ENCODE measurements at places on chromosomes 4 and X. TPM values are rescaled to one million over a fixed set of nuclear protein-coding genes. Genes with fewer than 3 reads are reported as not detected.

The SUPT20HL2 gene
- total RNA-seq, result not detected

The BEND2 gene
- total RNA-seq, result not detected

The FAT4 gene
- 6.2 TPM for total RNA-seq

The ANOS1 gene
- 4.5 TPM for total RNA-seq

The PLAC1 gene
- not detected for total RNA-seq

The SCRG1 gene
- total RNA-seq, result 0.08 TPM

The TBX22 gene
- not detected for total RNA-seq

The APEX2 gene
- total RNA-seq, result 7.0 TPM

DNA sequence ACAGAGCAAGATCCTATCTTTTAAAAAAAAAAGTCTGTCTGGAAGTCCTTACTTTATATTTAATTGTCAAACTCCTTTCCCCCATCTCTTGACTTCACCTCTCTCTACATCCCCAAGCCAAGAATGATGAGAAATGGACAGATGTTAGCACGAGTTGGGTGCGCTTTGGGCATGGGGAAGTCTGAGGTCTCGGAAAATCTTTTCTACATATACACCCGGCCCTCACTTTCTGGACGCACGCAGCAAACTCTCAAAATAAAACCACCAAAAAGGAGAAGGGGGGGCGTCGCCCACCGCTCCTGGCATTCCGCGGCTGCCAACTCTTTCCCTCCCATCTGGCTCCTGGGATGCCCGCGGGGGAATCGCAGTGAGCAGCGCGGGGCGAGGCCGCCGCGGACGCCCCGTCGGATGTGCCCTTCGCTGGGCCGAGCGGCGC, 756 bp downstream of the IGFBP7 start:
- no peak for DNase-seq

- no peak for DNase-seq
Observed at GRCh38 chr4:105933083-105933482, 37.8 kb downstream of the NPNT start.

DNA sequence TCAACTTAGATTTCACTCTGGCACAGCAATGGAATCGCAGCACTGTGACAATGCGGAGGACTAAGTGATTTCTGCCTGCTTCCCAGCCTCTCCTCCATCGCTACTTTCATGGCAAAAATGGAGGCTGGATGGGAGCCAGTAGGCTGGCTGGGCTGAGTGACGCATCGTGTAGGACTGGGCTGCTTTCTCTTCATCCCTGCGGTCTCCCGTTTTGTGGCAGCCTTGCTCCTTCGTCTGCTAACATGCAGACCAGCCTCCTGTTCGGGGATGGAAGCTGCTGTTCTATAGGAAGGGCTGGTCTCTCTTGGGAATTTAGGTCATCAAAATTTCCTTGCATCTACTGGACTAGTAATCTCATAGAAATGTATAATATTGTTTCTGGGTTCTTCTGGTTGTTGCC, 15.8 kb upstream of the RGS12 start:
- DNase-seq, result peak; percentile 29

GRCh38 chr4:69322055-69322454, 41.8 kb downstream of the UGT2B28 start:
- no peak for DNase-seq

- no peak for DNase-seq
Observed at GRCh38 chr4:73308286-73308685, 49.7 kb upstream of the ANKRD17 start.

DNA sequence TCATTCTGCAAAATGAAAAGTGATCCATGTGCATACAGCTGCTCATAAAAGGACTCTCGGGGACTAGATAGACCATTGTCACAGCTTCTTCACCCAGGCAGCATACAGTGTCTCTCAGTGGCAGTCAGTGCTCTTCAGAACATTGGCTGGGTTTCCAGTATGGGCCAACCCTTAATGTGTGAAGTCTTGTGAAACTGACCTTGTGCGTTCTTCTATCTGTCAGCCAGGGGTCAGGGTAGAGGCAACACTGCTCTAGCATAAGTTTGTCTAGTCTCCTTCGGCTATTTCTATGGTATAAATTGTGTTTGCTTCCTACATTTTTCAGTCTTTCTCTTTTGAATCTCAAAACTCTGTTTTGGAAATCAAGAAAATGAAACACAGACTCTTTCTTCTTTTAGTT, 37.0 kb upstream of the SMIM31 start:
- no peak for DNase-seq

GRCh38 chr4:14749910-14750309, 252.4 kb upstream of the CPEB2 start:
- DNase-seq, result peak; percentile 55

DNA sequence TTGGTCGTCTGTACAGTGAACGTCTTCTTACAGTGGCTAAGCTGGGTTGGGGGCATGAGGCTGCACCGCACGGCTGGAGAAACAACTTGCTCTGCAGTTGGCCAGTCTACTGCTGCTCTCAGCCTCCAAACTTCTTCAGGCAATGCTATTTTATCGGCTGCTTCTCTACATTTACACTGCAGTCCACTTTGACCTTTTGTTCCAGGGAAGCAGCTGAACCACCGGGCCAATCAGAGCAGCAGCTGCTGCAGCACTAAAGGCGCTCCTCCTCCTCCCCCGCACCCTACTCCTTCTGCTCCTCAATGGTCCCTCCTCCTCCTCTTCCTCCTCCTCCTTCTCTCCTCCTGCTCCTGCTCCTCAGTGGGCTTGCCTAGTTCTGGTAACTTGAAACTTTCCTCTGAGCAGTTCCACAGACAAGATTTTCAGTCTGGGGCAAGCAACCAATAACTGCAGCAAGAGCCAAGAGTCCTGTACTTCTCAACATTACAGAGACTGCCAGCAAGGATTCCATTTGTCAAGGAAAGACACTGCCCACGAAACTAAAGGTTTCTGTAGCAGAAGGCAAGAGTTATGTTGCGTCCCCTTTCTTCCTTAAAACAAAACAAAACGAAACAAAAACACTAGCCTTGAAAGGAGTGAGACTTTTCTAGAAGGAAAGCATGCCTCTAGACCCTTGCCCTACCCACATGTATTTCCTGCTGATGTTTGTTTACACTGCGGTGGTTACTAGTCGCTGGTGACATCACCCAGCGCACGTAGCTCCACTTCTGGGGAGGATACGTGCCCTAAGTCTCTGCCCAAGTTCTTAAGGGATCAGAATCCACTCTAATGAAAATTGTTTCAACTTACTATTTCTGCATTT, 125.7 kb upstream of the NAP1L5 start:
- DNase-seq, result peak; percentile 92

DNA sequence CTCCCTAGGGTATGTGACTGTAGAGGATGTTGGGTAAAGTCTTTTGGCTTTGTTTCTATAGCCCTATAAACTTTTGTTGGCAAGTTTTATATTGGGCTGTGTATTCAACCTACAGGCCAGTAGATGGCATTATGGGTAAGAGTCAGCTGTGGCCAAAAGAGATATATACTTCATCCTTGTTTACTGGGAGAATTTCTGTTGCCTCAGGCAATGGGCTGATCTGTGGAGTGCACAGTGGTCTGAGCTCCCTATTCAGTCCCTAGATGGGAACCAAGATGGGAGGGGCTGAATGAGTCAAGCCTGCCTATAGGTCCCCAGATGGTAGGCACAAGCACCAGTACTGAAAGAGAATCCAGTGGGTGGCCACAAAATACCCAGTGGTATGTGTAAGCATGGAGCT, 580.6 kb downstream of the EPHA5 start:
- DNase-seq, result no peak

Measured in Right ventricle myocardium superior (tissue), 1 donor.